ENCODE measurements at places on chromosomes 4 and X.

DNA sequence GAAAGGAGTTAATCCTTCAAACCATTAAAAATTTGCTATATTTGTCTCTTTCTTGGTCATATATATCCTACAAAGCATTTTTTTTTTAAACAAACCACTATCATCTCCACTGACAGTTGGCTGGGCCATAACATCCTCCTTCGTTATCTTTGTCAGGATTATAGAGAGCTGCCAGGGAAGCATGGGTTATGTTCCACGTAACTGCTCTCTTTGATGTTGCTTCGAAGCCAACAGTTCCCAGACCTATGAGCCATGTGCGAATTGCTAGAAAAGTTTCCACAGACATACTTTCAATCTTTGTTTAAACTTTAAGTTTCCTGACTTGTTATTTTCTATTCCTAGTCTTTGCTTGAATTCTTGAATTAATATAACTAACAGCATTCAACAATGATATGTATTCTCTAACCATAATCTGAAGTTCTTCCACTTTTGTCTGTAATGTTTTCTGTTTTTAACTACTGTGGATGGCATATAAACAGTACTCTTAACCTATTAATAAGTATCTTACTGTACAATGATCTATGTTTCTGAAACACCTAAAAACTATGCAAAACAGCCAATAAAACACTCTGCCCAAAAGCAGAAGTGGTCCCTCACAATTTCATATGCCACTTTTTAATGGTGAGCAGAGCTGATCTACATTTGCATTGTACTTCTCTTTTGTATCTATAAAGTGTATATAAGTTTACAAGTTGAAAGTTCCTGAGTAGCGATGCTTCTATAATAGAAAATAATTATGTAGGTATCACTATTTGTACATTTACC is 37.9 kb downstream of the EREG start:
- no peak for DNase-seq

DNA sequence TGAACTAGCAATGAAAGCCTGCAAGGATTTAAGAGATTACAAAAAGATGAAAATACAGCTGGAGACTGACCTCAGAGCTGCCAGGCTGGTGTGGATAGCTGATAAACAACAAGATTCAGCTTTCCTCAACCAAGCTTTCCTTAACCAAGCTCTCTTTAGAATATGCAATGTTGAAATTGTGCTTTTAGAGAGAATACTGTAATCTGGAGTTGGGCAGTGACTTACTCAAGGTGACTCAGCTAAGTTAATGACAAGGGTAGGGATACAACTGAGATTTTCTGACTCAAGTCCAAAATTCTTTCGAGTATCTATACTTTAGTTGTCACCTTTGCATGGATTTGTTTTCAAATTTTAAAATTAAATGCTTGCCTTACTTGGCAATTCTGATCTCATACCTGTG is 98.0 kb downstream of the AMMECR1 start:
- DNase-seq, result no peak

DNA sequence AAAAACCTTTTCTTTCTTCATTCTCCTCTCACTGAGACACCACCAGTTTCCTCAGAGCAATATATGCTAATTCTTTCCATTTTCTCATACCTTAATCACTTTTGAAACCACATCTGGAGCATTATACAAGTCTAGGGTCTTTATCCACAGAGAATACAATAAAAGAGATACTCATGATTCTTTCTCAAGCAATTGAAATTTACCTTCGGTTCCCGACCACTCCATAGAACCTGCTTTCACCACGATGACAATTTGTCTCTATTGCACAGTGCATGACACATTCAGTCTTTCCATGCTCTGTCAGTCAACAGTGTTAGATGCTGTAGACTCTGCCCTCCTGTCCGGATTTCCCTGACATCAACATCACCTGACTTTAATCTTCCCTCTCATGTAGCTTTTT is 409.3 kb upstream of the NWD2 start:
- DNase-seq, result no peak

DNA sequence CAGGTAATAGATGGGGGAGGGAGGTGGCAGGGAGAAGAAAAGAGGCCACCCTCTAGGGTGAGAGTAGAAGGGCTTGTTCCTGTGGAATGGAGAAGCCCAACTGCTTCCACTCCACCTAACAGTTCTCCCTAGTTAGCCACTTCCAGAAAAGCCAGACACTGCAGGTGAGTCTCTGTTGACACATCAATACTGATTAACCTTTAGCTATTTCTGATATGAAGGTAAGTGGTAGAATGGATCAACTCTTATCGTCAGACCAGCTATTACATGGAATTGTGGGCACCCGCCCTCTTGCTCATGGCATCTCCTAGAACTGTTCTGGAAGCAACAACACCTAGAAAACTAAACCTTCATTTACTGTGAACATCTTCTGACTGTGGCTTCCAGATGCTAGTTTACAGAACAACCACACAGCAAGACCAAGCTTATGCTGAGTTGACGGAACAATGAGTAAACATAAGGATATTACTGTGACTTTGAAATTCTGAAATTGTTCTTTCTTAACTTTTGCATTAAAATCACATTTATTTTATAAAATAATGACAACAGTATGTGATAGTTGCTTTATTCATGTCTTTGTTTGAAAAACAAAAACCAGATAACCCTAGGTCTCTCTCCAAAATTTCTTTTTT is 44.7 kb downstream of the ANXA3 start:
- no peak for DNase-seq

GRCh38 chrX:14389682-14390081 is 139.7 kb upstream of the GLRA2 start:
- no peak for DNase-seq

GRCh38 chrX:149037281-149037870 is 467.7 kb downstream of the IDS start:
- DNase-seq, result no peak

GRCh38 chr4:122633211-122633610 is 12.3 kb upstream of the IL21 start:
- DNase-seq, result no peak

DNA sequence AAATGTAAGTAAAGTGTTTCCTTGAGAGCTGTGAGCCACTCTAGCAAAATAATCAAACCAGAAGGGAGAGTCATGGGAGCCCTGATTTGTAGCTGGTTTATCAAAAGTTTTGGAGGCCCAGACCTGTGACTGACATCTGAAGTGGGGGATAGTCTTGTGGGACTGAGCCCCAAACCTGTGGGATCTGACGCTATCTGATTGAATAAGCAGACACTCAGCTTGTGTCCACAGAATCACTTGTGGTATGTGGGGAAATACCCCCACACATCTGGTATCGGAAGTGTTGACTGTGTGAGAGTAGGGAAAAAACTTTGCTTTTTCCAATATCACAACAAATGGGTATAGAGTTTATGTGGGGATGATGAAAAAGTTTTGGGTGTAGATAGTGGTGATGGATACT is 35.4 kb downstream of the FUNDC1 start:
- DNase-seq, result no peak

DNA sequence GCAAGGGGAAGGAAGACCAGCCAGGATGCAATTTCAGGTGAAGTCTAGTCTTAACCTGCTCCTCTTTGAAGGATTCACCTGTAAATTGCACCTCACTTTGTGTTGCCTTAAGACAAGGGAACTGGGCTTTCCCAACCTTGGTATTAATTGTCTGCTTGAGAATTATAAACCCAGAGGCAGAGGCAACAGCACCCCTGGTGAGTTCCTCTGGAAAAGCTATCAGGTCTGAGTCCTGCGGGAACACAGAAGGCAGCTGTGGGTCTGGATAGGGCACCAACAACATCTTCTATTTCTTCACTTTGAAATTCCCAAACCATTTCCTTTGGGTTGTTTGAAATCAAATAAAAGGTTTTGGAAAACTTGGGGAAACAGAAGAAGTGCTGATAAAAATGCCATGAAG is 109.2 kb upstream of the NPY2R start:
- DNase-seq, result no peak

- no peak for DNase-seq
These were observed 49.0 kb downstream of the HTN1 start for GRCh38 chr4:70099206-70099605.

GRCh38 chrX:4935846-4936245 is 1222.4 kb upstream of the PRKX start:
- DNase-seq, result no peak

DNA sequence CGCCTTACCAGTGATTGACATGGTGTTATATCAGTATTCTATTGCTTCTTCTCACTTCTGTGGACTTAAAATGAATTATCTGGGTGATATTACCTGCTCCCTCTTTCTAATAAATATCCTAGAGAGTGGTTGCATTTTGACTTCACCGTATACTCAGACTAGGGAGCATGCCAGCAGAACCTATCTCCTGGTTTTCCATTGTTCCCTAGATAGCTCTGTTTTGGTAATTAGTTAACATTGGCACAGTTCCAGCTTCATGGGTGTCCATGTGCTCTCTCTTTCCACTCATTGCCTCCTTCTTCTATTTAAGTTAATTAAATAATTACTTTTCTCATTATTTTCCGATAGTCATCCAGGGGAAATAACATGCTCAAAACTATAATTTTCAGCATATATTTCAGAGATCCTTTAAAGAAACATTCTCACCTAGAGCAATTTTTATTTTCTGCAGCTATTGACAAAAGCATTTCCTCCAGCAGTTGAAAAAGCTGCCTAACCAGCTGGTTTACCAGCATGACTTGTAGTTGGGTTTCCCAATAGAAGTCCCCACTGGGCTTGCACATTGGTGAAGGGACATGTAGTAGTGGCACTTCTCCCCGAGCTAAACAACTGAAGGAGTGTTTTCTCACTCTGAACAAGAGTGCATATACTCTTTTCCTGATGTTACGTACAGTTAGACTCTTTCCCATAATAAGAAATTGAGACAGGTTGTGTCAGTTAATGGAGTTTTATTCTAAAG is 27.9 kb upstream of the PAPSS1 start:
- no peak for DNase-seq

DNA sequence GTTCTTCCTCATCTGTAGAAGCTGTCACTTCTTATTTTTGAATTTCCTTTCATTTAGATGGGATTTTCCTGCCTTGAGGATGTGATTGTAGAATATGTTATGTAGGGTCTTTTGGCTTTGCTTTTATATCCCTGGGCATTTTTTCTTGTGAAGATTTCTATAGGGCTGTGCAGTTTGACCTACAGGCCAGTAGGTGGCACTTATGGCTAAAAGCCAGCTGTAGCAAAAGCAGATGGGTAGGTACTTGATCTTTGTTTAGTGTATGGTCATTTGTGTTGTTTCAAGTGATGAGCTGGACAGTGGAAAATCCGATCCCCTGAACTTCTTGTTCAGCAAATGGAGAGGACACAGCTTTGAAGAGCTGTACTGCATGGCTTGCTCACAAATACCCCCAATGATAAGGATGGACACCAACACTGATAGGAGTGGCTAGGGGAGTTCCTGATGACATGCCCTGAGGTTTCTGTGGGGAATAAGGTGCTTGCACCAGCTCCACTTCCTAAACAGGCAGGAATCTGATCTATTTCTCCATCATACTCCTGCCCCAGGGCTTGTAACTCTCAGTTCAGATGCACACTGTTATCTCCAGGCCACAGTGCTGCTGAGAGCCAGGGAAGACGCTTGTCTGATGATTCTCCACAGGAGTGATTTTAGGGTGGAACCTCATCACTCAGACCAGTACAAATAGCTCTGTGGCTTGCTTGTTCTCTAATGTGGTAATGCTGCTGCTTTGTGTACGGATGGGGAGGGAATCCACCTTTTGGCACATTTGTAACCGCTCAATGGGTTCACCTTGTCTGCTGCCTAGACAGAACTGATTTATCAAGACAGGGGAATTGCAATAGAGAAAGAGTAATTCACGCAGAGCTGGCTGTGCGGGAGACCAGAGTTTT is 417.1 kb upstream of the MAGEB16 start:
- no peak for DNase-seq

DNA sequence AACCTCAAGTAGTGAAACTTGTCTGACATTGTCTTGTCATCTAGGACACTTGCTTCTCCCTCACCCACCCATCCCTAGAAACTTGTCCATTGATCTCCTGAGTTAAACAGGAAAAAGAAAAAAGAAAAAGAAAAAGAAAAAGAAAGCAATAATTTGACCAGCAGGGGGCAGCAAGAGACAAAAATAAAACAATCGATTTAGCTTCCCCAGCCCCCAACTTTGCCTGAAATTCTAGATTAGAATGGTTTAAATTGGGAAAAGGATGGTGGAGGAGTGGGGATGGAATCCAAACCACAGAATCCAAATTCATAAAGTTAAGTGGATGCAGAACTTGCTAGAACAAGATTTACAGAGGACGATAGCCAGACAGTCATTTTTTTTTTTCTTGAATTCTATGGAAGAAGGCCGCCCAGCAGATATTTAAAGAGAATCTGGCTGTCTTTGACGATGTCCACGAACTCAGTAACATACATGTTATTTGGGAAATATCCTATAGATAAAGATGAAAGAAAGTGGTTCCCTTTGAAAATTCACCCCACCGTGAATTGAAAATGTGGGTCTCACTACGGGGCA is 282.9 kb downstream of the USP46 start:
- no peak for DNase-seq

GRCh38 chr4:173507471-173508385 is 22.3 kb downstream of the HAND2 start:
- no peak for DNase-seq

GRCh38 chr4:67580577-67580976 is 22.1 kb downstream of the STAP1 start:
- no peak for DNase-seq

DNA sequence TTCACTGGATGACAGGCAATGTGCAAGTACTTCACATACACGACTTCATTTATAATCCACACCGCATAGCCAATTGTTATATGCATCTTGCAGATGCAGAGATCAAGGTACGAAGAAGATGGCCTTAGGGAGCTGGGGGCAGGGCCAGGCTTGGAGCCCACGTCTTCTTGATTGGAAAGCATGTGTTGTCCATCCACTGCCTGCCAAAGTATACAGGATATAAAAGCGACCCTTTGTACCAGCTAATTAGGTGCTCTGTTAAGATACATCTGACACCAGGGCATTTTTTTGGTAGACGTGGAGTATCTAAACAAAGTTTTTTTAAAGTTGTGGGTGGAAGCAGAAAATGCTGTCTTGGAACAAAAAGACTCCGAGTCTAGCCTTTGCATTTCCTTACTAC is 1.4 kb downstream of the C4orf36 start:
- DNase-seq, result no peak

DNA sequence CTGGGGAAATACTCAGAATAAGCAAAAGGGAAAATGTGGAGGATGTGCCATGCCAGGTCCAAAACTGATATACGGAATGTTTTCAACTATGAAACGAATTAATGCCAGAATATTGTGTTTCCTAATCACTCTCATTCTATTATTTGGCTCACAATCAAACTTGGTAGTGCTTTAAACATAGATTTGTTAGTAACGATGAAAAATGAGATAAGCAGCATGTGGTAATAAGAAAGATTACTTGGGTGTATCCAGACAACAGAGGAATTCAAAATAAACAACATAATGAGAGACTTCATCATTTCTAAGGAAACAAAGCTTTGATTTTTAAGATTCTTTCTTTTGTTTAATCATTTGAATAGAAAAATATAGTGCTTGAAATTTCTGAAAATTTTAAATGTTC is 237.3 kb downstream of the TACR3 start:
- no peak for DNase-seq

DNA sequence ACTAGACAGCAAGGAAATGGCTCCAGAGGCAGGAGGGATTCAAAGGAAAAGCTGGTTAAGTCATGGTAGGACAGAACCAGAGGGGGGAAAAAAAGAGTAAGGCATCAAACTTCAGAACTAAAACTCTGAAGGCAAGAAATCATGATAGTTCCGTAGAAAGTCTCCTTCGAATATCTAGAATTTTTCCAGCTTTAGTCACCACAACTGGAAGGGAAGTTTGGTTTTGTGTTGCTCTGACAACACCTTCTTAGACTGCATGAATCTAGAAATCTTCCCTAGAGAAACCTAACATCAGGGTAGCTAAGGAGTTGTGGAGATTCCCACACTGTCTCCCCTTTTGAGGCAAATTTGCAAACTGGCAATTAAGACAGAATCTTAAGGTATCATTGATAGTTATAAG is 33.7 kb downstream of the AMMECR1 start:
- DNase-seq, result no peak
